ENCODE measurements at places on chromosomes 16 and 17. TPM values are rescaled to one million over a fixed set of nuclear protein-coding genes. Genes with fewer than 3 reads are reported as not detected.

- no peak for DNase-seq
These were observed 49.2 kb downstream of the PDPK1 start for GRCh38 chr16:2586901-2587480.

DNA sequence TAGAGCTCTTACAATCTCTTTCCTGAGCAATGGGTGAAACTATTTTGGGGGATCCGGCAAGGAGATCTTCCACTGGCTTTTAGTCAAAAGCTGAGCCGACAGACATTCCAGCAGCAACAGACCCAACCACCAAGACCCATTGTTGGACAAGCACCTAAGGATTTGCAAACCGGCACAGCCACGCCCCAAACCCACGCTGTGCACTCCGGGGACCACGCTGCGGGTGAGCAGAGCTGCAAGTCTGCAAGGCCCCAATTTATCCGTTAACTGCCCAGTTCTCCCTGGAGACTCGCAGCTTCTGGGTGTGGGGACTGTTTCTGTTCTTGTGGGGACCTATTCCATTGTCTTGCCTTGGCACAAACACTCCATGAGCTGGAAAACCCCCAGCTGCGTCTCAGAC is 45.9 kb downstream of the C16orf95 start:
- no peak for DNase-seq

DNA sequence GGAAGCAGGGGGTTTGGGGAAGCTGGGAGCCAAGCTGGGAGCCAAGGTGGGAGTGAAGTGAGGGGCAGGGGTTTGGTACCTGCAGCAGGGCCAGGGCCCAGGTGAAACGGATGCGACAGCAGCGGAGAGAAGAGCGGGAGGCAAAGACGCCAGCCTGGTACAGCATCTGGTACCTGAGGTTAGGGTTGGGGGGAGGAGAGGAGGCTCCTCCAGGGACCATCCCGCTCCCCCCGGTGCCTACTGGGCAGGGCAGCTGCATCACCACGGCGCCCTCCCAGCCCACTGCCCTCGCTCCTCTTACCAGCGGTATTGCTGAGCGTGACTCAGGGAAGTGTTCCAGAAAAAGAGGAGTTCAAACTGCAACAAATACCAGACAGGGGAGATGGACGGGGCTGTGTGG is 9.8 kb downstream of the CLN3 start:
- no peak for DNase-seq

- DNase-seq, result no peak
These were observed 28.6 kb downstream of the WSCD1 start for GRCh38 chr17:6098823-6099180.

GRCh38 chr16:14042706-14043105 is 28.4 kb upstream of the MRTFB start:
- no peak for DNase-seq

- DNase-seq, result no peak
These were observed 1336.0 kb upstream of the CDH8 start for GRCh38 chr16:63372283-63372682.

- DNase-seq, result no peak
These were observed 26.8 kb downstream of the SGSM2 start for GRCh38 chr17:2363851-2364762.

- no peak for DNase-seq
These were observed 7.0 kb upstream of the SPATA2L start for GRCh38 chr16:89708481-89708931.

- DNase-seq, result no peak
These were observed 1.8 kb upstream of the PRSS53 start for GRCh38 chr16:31090540-31090939.

- no peak for DNase-seq
These were observed 16.3 kb upstream of the CDH15 start for GRCh38 chr16:89155184-89155679.

DNA sequence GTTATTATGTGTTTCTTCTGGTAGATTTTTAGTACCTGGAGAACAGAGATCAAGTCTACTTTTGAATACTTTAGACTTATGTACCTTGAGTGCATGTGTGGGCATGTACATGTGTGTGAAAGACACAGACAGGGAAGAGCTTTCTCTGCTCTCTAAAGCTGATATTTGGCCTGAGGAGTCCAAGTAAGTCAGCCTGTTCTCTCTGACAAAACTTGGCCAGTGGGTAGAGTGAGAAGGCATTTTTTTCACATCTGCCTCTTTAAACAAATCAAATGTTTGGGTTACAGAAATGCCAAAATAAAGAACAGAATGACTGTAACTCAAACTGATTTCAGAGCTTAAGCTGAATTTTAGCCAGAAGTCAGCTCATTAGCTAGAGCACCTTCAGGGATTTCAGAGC is 309.7 kb upstream of the DYNLRB2 start:
- no peak for DNase-seq

DNA sequence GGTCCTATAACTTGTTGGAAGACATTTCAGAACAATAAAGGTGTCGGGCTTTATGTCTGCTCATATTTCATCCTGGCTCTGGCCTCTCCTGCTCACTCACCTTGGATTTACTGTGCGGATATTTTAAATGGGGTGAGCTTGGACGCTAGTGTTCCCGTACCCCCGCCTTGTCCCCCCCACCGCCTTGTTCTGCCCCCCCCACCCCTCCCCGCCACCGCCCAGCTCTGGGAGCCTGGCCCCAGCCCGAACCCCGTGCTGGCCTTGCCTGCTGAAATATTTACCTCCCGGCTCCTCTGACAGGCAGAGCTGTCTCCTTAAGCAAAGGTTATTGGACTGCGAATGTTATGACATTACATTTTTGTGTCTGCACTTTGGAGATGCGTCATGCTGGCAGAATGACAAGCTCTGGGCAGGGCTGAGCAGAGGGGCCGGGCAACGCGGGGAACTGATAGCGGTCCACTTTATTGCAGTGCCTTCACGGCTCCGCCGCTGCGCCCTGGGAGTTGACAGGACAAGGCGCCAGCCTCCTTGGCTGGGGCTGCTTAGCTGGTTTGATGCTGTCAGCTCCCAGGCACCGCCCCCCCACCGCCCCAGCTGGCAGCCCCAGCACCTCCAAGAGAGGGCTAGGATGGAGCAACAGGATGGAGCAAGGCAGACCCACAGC is 222.5 kb upstream of the GSE1 start:
- DNase-seq, result no peak

DNA sequence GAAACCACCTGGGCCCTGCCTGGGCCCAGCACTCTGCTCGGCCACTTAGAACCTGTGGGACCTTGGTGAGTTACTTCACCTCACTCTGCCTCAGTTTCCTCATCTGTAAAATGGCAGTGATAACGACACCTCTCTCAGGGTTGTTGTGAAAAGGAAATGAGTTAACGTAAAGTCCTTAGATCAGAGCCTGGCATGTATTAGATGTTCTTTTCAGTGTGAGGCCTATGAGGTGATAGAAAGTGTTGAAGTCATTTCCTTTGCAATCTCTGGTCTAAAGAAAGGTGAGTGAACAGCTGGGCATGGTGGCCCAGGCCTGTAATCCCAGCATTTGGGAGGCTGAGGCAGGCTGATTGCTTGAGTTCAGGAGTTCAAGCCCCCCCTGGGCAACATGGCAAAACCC is 51.7 kb upstream of the LGALS9 start:
- no peak for DNase-seq

DNA sequence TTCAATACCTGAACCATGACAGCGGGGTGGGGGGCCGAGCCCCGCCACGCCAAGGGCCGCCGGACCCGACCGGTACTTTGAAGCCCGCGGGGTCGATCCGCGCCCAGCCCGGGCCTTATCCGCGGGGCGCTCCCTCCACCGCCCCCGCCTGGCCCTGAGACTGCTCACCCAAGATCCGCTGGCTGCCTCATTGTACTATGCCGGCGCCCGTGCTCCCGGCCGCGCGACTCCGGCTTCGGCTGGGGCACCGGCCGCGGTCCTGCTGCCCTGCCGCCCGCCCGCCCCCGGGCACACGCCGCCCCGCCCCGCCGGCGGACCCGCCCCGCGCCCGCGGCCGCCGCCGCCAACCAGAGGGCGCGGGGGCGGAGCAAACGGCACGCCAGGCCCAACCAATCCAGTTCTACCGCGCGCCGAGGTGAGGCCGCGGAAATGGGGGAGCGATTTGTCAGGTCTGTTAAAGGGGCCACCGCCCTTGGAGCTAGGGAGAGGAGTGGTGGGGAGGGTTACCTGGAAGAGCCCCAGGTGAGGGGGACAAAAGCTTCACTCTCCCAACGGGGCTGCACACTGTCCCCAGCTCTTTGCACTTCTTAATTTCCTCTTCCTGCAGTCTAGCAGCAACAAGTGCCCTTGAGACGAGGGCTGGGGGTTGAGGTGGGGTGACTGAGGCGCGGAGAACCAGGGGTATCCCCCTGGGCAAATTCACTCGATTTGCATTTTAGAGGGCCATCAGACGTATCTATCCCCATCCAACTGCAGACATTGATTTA is at the start of gene TEX2:
TSS of gene TEX2 (minus strand) at position 261 of the 767 bp plus-strand sequence. CDS start 49,043 bp downstream, outside the sequence.
- DNase-seq, result peak; percentile 77

- no peak for DNase-seq
These were observed 1.5 kb upstream of the NPTX1 start for GRCh38 chr17:80477647-80478478.

DNA sequence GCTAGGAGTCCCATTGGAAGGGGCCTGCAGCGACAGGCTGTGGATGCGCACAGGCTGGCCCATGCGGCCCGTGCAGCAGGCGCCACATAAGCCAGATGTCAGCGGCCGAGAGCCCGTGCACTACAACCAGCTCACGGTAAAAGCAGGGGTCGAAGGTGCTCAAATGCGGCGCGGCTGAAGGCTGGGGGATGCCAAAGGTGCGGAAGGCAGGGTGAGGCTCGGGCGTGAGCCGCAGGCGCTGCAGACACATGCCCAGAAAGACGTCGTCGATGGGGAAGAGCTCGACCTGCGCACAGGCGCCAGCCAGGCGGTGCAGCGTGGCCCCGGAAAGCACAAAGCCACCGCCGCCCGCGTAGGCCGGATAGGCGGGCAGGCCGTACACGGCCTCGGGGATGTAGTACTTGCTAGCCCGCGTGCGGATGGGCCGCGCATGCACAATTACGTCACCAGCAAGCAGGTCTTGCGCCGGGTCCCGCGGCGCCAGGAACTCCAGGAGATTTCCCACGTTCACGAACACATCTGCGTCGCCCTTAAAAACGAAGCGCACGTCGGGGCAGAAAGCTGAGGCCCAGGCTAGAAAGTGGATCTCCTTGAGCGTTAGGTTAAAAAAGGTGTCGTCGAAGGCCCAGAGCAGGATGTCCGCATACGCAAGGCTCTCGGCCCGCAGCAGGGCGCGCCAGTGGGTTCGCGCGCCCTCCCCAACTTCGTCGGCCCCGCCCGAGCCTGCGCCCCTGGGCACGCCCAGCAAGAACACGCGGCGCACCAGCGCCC is 1.3 kb downstream of the B3GNT9 start:
- no peak for DNase-seq

GRCh38 chr16:22424161-22424937 is 49.9 kb upstream of the CDR2 start:
- no peak for DNase-seq

GRCh38 chr16:72171236-72171635 is 719 bp downstream of the PMFBP1 start:
- no peak for DNase-seq

- no peak for DNase-seq
These were observed 896.2 kb downstream of the CDH11 start for GRCh38 chr16:64225696-64226095.

DNA sequence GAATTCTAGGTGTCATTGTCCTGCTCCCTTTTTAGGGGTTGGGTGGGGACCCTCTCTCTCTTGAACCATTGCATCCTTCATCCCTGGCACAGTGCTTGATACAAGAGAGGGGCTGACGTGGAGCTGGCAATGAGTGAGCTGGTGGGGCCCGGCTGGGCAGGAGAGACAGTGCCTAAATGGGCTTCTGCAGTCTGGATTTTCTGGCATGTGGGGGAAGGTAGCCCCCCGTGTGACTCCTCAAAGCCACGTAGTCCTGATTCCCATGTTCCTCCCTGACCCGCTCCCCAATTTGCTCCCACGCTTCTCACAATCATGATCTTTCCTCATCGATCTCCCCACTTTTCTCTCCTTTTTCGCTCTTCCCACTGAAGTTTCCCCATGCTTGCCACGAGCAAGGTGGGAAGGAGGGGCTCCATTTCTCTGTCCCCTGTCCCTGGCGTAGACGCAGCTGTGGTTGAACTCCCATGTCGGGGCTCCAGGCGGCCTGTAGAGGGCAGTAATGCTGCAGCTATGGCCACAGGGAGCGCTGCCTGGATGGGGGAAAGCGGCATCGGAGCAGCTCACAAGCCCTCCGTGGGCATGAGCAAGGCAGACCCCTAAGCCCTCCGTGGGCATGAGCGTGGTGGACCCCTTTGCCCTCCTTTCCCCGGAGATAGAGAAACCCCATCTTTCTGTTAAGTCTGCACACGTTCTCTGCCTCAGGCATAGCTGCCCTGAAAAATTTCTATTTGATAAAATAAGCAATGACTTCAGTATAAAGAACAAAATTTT is 47.5 kb downstream of the HAPSTR1 start:
- peak; percentile 43 for DNase-seq

GRCh38 chr17:74147966-74148365 is 55.5 kb upstream of the RPL38 start:
- DNase-seq, result no peak

GRCh38 chr17:80820331-80820730 is 171.3 kb upstream of the CHMP6 start:
- DNase-seq, result no peak

DNA sequence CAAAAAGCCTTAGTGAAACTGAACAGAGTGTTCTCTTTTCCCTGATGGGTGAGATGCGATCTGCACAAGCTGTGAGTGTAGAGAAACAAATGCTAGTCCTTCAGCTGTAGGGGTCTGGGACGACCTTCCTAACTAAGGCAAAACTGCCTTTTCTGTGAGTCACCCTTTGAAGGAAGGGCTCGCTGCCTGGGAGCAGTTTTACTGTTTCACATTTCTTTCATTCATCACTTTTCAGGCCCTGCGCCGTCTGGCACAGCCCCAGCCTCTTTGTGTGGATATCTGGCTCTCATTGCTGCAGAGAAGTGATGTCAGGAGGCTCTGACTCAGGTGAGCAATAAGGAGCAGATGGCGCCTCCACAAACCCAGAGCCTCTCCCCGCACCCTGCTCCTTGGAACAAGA is 57.4 kb downstream of the HS3ST3A1 start:
- DNase-seq, result no peak

CYGB gene
- polyA plus RNA-seq, result 9.2 TPM

GCGR gene
- 8.3 TPM for polyA plus RNA-seq

COPZ2 gene
- 18.9 TPM for polyA plus RNA-seq

EME1 gene
- 7.1 TPM for polyA plus RNA-seq

USP6 gene
- 2.0 TPM for polyA plus RNA-seq

PRR11 gene
- 19.2 TPM for polyA plus RNA-seq

SPATA32 gene
- polyA plus RNA-seq, result 0.16 TPM

NPIPA3 gene
- 8.2 TPM for polyA plus RNA-seq

JPH3 gene
- polyA plus RNA-seq, result 0.54 TPM

KIF2B gene
- polyA plus RNA-seq, result not detected

PRRT2 gene
- 6.5 TPM for polyA plus RNA-seq

All from right renal cortex interstitium (tissue), 3 donors.